CD14-positive monocyte (primary cell): ENCODE measurements at places on chromosomes 1 and 21.

GRCh38 chr1:25831569-25832196 lies 11.9 kb downstream of the MTFR1L start:
- DNase-seq, result no peak

- DNase-seq, result no peak
Measured at GRCh38 chr1:95169548-95169947, 52.4 kb downstream of the TLCD4 start.

DNA sequence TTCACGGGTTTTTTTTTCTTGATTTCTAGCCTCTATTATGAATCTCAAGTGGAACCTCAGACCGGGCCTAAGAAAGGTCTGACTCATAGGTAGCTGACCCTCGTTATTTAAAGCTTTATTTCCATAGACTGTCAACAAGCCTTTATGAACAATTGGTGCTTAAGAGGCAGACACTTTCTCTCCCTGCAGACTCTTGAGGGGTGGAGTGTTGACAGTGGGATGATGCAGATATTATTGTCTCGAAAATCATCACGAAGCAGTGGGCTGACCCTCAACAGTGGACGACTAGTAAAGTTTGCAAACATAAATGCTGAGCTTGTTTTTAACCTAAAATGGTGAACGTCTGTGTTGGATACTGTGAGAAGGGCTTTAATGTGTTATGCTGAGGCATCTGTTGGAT lies 1.8 kb downstream of the SFT2D2 start:
- DNase-seq, result no peak

GRCh38 chr21:46021978-46022544 lies 40.5 kb downstream of the COL6A1 start:
- DNase-seq, result no peak

GRCh38 chr1:53586765-53587164 lies 127.6 kb downstream of the DMRTB1 start:
- no peak for DNase-seq

DNA sequence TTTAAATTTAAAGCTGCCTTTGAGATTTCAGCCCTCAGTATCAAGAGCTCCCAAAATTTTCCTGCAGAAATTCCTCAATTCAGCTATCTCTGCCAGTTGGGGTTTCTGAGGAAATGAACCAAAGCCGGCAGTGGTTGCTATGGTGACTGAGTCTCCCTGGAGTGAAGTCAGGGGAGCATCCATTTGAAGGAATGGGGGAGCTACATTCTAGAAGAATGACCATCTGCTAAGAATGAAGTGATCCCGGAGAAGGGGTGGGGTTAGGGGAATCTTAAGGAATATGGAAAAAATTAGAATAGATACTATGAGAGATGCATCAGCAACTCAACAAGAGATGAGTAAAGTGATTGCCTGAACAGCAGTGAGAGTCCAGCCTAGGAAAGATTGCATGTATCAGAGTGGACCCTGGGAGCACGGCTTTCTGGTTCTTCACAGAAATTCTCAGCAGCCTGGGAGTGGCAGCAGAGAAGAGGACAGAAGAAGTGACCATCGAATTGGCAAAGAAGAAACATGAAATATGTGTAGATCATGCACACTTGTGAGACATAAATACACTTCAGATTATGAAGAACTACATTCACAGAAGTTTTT lies 94.7 kb downstream of the CHD1L start:
- no peak for DNase-seq

GRCh38 chr1:98749152-98749756 lies 87.7 kb downstream of the SNX7 start:
- DNase-seq, result no peak

- DNase-seq, result no peak
Measured at GRCh38 chr21:41964171-41964570, 10.4 kb upstream of the C2CD2 start.

DNA sequence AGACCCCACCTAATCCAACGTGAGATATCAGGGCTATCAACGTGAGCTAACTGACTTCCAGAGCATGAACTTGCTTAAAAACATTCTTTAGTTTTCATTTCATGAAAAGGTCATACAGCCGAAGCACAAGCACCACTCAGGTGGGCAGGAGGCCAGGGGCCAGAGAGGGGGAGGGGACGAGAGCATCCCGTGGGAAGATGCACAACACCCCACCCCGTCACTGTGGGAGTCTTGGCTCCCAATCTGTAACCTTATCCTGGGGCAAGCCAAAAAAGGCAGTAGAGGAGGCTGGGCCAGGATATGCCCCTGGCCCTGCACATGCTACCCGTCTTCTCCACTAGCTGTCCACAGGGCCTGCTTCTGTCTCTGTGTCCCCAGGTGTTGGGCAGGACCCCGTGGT lies 31.4 kb downstream of the SSBP3 start:
- DNase-seq, result no peak

GRCh38 chr21:33293811-33294216 lies 27.6 kb downstream of the IL10RB start:
- DNase-seq, result no peak

GRCh38 chr1:58466630-58467241 lies 79.8 kb downstream of the OMA1 start:
- DNase-seq, result no peak

GRCh38 chr1:19435851-19436455 lies 49.4 kb downstream of the CAPZB start:
- DNase-seq, result peak; percentile 26

- DNase-seq, result peak; percentile 94
Measured at GRCh38 chr1:154419620-154420571, 14.8 kb downstream of the IL6R start.

GRCh38 chr21:45326169-45326851 lies 38.6 kb upstream of the POFUT2 start:
- no peak for DNase-seq

- DNase-seq, result no peak
Measured at GRCh38 chr21:46064870-46065214, 33.1 kb upstream of the COL6A2 start.

GRCh38 chr1:31571340-31572295 lies 4.7 kb upstream of the TINAGL1 start:
- DNase-seq, result no peak

- no peak for DNase-seq
Measured at GRCh38 chr1:32894681-32895080, 6.5 kb downstream of the TMEM54 start.

- DNase-seq, result no peak
Measured at GRCh38 chr1:65179148-65179547, 31.1 kb downstream of the AK4 start.

DNA sequence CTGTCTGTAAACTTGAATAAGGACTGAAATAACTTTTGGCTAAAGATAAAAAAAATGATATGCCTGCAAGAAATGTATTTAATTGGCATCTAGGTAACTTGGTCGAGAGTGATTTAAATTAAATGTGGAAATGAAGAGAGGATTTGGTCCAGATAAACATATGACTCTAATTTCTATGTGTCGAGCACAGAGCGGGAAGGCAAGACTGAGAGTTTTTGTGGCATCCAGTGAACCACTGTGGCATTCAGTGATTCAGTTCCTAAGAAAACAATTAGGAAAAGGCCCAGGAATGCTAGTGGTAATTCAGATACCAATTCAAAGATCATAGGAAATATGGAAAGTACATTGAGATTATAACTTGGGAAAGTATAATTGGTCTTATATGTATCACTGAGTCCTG lies 39.6 kb downstream of the PDE4B start:
- no peak for DNase-seq

DNA sequence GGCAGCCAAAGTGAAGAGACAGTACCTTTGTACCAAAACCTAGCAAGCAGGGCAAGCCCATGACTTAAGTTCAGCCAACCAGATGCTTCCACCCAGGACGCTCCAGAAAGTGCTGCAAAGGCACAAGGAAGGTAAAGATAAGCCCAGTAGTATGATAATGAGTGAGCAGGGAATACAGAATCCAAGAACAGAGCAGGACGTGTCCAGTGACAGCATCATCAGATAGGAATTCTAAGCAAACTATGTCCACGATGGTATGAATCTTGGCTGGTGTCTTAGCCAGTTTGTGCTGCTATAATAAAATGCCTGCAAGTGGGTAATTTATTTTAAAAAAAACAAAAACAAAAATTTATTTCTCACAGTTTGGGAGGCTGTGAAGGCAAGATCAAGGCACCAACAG lies 13.6 kb downstream of the GJA4 start:
- DNase-seq, result no peak

DNA sequence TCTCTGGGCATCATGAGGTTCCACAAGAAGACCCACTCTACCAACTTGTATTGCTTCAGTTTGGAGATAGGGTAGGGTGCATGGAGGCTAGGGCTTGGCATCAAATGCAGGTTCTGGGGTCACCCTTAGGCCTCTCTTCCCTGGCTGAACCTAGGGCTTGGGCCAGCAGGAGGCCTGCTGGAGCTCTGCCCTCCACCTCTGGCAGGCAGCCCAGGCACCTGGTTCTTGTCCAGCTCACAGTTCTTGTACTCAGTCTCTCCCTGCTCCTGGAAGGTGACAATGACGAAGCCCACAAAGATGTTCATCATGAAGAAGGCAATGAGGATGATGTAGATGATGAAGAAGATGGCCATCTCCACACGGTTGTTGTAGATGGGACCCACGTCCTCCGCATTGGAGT lies 37.5 kb upstream of the KIF21B start:
- no peak for DNase-seq

- no peak for DNase-seq
Measured at GRCh38 chr1:8217011-8217711, 100.8 kb upstream of the SLC45A1 start.

- DNase-seq, result no peak
Measured at GRCh38 chr1:65471861-65472332, 51.4 kb downstream of the LEPR start.

- no peak for DNase-seq
Measured at GRCh38 chr1:5551274-5551975, 440.8 kb downstream of the NPHP4 start.

- no peak for DNase-seq
Measured at GRCh38 chr1:12778907-12779306, 5.4 kb downstream of the PRAMEF12 start.

- no peak for DNase-seq
Measured at GRCh38 chr1:230282157-230282556, 144.0 kb downstream of the PGBD5 start.

GRCh38 chr1:24380508-24380907 lies 33.1 kb downstream of the STPG1 start:
- DNase-seq, result no peak

- no peak for DNase-seq
Measured at GRCh38 chr21:42674351-42674940, 21.0 kb downstream of the PDE9A start.

- DNase-seq, result no peak
Measured at GRCh38 chr1:183879494-183879893, 74.6 kb downstream of the RGL1 start.

GRCh38 chr1:231161667-231162296 lies at the start of gene TRIM67:
TRIM67 (plus strand) TSS chr1:231162058; CDS start chr1:231162970, 912 bp downstream.
- DNase-seq, result no peak

DNA sequence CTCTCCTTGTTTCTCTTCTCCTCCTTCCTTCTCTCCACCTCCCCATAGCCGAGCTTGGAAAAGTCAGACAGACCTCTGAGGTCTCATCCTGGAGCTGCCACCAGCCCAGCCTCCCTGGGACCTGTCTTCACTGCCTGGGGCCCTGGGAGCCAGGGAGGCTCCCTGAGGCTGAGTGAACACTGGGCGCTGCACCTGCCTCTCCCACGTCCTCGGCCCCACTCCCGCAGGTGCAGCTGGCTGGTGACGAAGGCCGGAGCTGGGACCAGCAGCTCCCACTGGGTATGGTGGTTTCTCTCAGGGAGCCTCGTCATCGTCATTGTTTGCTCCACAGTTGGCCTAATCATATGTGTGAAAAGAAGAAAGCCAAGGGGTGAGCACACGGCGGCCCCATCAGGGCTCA lies 5.3 kb downstream of the TNFRSF14 start:
- no peak for DNase-seq

GRCh38 chr1:46772571-46772970 lies 26.3 kb upstream of the CYP4B1 start:
- no peak for DNase-seq

GRCh38 chr1:209648931-209649776 lies 3.1 kb downstream of the LAMB3 start:
- DNase-seq, result peak; percentile 98

- no peak for DNase-seq
Measured at GRCh38 chr1:192581131-192581927, 5.8 kb downstream of the RGS1 start.

- DNase-seq, result no peak
Measured at GRCh38 chr1:30900931-30901560, 7.5 kb downstream of the SDC3 start.

DNA sequence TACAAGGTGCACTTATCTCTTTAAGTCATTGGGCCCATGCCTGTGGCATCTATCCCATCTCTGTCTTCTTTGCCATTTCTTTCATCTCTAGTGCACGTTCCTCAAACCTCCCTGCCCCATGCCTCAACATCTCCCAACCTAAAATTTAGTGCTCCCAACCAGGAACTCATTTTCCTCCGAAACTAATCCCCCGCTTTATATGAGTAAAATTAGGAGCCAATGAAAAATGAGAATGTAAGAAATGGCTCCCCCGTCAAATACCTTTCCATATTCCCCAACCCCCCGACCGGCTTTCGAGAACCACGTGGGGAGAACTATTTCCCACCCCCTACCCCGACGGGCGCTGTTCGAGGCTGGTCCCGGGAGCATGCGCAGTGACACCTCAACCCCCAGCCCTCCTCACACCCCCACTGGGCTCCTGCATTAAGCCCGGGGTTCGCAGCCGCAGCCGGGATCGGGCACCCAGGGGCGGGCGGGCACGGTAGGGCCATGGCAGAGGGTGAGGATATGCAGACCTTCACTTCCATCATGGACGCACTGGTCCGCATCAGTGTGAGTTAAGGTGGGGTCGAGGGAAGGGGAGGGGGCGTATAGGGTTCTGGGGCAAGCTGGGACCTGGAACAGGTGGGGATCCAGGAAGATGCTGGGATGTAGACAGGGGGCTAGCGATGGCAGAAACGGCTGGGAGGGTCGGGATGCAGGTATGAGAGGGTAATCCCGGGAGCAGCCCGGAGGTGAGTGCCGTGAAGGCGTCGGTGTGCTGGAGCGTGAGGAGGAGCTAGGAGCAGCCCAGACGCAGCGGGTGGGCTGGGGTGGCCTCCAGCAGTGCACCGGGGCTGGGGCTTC lies at the start of gene TRIM46:
Gene TRIM46 (plus strand): TSS at position 372 of the 846 bp plus-strand sequence. CDS start 118 bp downstream, at position 490.
- DNase-seq, result peak; percentile 17

GRCh38 chr1:243254233-243254926 lies 701 bp downstream of the CEP170 start:
- DNase-seq, result peak; percentile 90

- DNase-seq, result no peak
Measured at GRCh38 chr1:53783056-53783455, 44.1 kb upstream of the GLIS1 start.

- DNase-seq, result no peak
Measured at GRCh38 chr1:91753878-91754277, 132.1 kb downstream of the TGFBR3 start.

GRCh38 chr1:15592285-15592684 lies 7.4 kb upstream of the AGMAT start:
- DNase-seq, result no peak

GRCh38 chr1:183278739-183279591 lies 92.9 kb downstream of the LAMC2 start:
- DNase-seq, result peak; percentile 62

DNA sequence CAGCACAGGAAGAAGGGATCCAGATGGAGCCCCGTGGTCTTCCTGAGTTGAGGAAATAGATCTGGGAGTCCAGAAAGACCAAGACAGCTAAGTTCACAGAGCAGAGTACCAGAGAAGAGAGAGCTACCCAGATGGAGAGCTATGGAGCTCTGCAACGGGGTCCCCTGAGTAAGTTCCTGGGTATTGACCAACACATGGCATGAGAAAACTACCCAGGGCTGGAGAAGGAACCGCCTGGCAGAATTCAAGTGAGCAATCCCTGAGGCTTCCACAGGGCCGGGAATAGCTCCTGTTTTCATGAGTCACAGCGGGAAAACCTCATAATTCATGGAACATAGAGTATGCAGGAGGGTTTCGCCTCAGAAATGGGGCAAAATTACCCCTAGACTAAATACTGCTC lies 19.7 kb downstream of the STPG1 start:
- DNase-seq, result no peak

GRCh38 chr1:9909234-9910046 lies 629 bp downstream of the CTNNBIP1 start:
- DNase-seq, result no peak
